ENCODE measurements at places on chromosomes 1 and 21.

DNA sequence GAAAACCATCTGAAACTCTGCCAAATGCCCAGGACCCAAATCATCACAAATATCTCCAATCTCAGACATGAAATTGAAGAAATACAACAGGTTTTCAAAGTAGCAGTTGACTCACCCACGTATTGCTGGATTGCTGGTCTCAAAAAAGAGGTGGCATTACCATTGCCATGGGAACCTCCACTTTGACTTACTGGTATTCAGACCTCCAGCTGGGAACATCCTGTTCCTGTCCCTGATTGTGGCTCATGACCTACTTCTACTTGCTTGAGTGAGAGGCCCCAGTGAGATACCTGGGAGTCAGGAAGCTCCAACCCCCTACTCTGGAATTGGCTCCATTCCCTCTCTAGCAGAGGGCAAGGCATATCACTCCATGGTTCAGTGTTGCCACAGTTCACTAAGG lies 64.6 kb downstream of the NMNAT2 start:
- DNase-seq: no peak

- DNase-seq: no peak
Measured at GRCh38 chr1:100875228-100875627, 19.4 kb downstream of the EXTL2 start.

DNA sequence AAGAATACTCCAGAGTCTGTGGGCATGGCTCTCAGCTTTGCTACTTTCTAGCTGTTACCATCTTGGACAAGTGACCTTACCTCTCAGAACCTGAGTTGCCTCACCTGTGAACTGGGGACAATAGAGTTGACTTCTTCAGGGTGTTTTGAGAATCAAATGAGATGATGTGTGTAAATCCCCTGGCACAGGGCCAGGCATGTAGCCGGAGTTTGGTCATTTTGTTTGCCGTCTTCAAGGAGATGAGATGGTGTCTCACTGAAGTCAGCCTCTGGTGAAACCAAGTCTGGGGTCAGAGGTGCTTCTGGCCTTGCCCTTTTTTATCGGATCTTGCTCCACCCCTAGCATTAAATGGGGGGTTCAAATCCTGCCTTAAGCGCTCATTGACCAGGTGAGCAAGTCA lies 149.2 kb upstream of the TMEM51 start:
- DNase-seq: no peak

DNA sequence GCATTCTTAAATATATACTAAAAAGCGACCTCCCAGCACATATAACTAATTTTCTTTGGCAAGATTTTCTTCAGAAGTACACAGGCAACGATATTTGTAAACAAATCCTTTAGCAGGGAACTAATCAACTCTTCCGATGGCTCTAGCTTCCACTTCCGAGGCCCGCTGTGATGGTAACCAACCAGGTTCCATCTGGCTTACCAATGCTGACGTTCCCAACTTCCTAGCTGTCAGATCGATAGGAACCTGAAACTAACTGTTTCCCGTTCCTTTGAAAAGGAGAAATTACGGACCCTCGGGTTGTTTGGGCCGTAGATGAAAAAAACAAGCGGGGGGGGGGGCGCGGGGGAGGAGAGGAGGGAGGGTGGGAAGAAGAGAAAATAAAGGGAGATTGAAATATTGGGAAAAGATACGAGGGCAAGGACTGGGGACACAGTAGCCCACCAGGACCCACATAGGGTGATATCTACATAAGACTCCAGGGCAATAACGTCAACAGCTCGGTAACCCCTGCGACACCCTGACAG lies 513 bp downstream of the GTF2B start:
- DNase-seq: peak; percentile 30

GRCh38 chr21:28633839-28634555 lies 358.7 kb downstream of the LTN1 start:
- DNase-seq: no peak

GRCh38 chr1:26705788-26706311 lies 10.0 kb downstream of the ARID1A start:
- DNase-seq: no peak

- DNase-seq: no peak
Measured at GRCh38 chr1:207418351-207418750, 35.8 kb upstream of the CR2 start.

DNA sequence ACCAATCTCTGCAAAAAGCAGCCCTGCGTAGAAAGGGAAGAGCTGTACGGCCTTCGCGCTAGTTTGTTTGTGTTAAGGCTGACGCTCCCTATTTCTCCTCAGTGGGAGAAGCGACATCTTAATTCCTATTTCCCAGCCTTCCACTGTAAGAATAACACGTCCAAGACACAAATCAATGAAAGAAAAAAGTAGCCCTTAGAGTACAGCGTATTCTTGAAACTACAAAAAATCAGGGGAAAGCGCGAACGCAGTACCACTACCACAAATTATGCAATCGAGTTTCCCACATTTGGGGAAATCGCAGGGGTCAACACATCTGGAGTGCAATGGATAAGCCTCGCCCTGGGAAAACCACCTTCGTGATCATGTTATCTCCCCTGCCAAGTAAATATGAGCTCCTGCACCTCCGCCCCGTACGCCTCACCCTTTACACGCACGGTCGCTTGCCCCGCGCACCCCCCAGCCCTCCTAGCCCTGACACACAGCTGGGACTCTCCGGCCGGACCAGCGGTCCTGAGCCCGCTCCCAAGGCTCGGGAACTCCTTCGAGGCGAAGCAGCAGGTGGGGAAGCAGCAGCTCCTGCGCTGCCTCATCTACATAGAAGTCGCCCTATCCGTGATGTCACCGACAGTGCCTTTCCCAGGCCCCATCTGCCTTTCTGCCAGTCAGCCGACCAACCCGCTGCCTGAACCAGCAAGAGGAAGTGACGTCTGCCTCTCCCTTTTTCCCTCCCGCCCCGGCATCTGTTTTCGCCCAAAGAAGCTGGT lies 94.7 kb downstream of the PPIAL4G start:
- DNase-seq: no peak

DNA sequence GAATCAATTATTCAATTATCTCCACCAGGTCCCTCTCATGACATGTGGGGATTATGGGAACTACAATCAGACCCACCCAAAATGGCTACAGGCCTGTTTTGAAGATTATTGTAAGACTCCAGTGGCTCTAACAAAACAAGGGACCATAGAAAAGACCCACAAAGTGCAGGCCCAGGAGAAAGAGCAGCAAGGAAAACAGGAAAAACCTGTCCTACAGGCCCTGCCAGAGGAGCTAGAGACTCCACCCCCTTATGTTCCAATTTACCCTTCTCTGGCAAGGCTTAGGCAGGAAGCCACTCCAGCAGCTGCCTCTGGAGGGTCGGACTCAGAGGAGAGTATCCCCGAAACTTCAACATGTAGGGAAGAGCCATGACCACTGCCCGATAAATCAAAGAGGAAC lies 96.5 kb downstream of the LIPI start:
- no peak for DNase-seq

DNA sequence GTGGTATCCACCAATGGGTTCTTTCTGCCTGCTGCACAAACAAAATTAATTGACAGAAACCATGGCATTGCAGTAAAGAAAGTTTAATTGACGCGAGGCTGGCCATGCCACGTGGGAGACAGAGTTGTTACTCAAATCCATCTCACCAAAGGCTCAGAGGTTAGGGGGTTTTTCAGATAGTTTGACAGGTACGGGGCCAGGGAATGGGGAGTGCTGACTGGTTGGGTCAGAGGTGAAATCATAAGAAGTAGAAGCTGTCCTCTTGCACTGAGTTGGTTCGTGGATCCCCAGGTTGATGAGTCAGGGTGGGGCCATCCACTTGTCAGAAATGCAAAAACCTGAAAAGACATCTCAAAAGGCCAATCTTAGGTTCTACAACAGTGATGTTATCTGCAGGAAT lies 941 bp upstream of the TBCE start:
- no peak for DNase-seq

- peak; percentile 94 for DNase-seq
Measured at GRCh38 chr1:234544087-234544579, 65.2 kb upstream of the TARBP1 start.

DNA sequence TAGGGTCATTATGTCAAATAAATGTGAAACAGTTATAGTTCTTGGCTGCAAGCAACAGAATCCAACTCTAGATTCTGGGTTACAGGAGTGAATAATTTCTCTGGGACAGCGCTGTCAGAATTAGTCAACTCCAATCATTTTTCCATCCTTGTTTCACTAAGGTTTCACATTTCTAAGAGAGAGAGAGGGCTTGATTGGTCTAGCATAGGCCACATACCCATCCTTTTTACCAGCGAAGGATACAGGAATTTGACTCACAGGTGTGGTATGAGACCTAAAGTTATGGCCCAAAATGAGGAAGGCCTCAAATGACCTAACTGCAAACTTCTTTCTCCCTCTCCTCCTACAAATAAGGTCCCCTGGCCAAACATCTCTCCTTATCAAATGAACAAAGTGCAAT lies 25.5 kb upstream of the RGS8 start:
- DNase-seq: no peak

DNA sequence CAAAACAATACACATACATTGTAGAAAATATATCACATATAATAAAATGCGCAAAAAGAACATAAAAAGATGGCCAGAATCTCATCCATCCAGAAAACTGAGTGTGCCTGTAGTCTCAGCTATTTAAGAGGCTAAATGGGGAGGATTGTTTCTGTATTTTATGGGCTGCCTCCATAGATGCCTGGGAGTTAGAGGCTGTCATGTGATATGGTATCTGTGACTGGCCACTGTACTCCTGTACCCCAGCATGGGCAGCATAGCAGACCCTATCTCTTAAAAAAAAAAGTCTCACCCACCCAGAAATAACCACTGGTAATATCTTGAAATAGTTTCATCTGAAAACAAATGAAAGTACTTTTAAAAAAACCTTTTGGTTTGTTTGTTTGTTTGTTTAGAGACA lies 3.5 kb upstream of the TLCD4 start:
- DNase-seq: no peak

DNA sequence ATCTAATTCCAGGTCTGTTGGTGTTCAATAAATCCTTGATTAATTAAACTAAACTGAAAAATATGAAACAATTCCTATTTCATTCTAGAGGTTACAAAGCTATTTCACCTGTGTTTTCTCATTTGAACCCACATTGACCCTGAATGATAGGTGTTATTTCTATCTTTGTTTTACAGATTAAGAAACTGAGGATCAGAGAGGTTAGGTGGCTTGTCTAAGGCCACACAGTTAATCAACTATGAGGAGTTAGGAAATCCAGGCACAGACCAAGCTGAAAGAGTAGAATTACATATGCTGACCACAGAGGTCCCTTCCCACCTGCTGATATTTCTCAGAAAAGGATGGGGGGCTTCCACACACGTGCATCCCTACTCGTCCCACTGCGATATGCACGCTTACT lies 487 bp downstream of the PIGR start:
- DNase-seq: no peak

DNA sequence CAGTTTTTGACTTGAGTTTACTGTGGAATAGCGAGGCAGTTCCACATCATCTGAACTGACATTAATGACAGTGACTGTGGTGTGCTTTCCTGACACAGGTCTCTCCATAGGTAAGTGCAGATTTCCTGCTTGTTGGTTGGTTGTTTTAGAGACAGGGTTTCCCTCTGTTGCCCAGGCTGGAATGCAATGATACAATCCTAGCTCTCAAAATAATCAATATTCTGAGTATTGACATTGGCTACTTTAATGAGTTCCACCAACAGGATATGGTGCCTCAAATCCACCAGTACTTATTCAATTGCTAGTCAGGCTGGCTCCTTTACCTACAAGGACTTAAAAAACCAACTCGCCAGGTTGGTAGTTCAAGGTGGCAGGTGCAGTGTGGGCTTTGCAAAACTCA lies 63.8 kb downstream of the CLSTN1 start:
- no peak for DNase-seq

DNA sequence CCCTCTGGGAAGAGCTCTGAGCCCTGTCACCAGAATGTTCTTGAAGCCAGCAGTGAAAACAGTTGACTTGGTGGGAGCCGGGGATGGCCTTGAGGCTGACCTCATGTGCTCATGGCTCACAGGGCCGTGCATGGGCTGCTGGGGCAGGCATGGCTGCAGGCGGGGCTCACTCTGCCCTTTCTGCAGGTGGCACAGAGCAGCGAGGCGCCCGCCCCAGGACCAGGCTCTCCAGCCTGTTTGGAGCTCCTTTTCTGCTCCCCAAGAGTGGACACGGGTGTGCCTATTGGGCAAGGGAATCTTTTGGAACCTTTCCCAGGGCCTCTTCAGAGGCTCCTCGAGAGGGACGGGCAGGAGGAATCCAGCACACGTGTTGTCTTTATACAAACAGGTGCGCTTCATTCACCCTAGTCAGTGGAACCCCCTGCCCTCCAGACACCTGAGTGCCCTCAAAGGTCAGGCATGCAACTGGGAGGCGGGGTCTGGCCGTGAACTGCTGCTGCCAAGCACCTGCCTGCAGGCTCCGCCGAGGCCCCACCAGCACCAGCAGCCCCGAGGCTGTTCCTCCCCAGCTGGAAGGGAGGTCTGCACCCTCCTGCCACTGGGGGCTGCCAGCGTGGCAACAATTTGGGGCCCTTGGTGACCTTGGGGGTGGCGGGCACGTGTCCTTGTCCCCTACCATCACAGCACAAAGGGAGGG lies 2.6 kb upstream of the TTC34 start:
- DNase-seq: no peak

GRCh38 chr1:216566641-216567205 lies 143.5 kb upstream of the USH2A start:
- DNase-seq: peak; percentile 92

- DNase-seq: no peak
Measured at GRCh38 chr1:40742363-40743061, 41.1 kb upstream of the KCNQ4 start.

- no peak for DNase-seq
Measured at GRCh38 chr1:55061000-55061705, 21.8 kb downstream of the PCSK9 start.

GRCh38 chr21:42518215-42518614 lies 4.6 kb downstream of the SLC37A1 start:
- DNase-seq: no peak

GRCh38 chr21:14991957-14992356 lies 72.8 kb downstream of the NRIP1 start:
- DNase-seq: no peak

- no peak for DNase-seq
Measured at GRCh38 chr1:52365071-52365745, 797 bp downstream of the CC2D1B start.

DNA sequence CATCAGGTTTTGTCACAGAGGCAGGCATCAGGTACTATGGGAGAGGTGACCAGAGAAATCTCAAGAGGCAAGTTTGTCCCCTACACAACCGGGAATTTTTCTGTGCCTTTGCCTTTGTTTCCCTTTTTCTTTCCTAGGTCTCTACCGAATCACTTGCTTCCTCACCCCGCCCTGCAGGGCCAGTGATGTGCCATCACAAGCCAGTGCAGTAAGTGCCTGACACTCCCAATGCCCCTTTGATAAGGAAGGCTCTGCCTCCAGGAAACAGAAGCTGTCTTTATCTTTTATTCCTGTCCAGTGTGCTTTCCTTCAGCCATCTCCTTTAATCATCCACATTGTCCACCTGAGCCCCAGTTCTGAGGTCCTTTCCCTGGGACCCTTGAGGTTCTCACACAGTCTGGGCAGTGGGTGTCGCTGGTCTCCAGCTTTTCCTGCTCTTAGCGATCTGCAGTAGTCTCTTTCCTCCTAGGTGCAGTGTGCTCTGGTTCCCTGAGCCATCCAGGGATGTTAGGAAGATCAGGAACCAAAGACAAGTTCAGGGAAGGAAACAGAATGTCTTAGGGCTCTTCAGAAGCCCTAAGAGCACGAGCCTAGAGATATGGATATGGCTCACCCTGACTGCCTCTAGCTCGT lies 36.6 kb downstream of the GJA5 start:
- DNase-seq: no peak

Data from NCI-H1694 treated with DMSO at 0.1 percent for 48 hours (cell line).